Sciatic nerve (tissue), 2 donors: ENCODE measurements at places on chromosomes 5 and 9.

DNA sequence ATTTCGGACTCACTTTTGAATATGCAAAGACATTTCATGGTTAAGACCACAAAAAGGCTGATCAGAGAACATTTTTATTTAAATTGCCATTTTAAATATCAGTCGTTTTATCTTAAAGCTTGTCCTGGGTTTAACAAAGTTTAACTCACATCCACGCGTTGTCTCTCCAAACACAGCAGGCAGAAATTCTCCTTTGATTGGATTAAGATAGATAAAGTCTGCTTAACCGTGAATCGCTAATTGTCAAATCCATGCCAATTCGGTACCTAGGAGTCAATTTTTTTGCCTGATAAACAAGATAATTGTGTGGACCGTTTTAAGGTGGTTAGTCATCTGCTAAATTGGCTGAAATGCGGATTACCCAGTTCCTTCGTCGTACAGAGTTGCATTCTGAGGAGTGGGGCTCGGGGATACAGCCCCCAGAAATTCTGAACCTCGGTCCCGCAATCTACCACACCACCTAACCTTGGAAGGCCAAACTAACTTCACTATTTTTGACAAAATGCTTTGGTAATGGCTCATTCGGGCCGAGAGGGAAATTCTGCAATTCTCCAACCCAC is 665 bp upstream of the BTF3 start:
- DNase-seq = no peak

DNA sequence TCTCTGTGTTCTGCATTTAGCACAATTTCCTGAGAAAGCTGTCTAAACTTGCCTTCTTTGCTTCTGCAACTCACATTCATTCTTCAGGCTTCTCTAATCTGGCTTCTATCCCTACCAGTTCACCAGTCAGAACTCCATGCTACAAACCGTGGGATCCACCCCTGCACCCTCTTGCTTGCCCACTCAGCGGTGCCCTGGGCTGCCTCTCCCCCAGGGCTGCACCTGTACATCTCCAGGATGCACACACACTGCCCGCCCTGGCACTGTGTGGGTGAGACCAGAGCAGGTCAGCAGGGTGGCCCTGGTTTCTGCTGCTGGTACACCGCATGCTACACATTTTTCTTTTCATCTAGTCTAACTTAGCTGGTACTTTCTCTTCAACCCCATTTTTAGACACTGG is 127.1 kb downstream of the FANCC start:
- no peak for DNase-seq

DNA sequence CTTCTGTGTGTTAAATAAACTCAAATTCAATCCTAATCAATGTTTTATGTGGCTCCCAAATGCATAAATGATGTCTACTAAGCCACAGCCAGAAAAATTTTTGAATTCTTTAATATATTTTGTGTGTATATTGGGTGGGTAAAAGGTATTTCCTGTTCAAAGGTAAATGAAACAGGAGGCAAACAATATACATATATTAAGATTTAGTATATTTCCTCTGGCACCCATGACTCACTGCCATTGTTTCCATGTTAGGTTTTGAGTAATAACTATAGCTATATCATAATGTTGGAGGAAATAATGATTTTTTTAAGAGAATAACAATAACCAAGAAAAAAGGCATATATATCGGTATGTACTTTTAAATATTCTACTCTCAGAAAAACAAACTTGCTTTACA is 1071.9 kb upstream of the CDH10 start:
- DNase-seq = no peak

DNA sequence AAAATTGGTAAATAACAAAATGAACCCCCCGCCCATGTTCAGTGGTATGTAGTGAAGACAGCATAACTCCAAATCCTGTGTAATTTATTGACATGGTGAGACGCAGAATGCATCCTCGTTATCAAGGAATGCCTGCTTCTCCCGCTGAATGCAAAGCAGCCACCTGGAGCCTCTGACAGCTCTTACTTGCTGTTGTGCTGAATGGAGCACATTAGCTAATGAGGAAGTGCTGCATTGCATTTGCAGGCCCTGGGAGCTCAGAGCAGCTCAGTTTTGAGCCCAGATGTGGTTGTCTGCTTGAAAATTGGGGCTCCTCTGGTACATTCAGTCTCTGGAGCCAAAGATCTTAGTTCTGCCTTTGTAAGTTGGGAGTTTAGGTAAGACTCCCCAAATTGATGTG is 28.9 kb downstream of the PLAC8L1 start:
- no peak for DNase-seq

DNA sequence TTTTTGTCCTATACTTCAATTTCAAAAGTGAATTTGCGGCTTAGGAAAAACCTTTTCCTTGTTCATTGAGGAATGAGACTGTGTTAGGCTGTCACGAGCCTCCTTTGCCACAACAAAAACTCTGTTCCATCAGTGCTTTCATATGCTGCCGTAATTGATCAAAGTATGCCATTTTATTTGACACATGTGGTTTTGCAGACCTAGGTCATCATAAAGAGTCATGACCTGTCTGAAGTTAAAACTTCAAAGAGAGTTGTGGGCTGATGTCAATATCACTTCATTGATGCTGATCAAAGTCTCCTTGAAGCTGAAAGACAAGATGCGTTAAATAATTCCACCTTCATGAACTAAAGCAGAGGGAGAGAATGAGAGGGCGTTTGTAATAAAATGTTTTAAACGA is 55.5 kb downstream of the SYK start:
- DNase-seq = no peak

- DNase-seq = no peak
Measured at GRCh38 chr5:139739150-139739974, 56.2 kb upstream of the PSD2 start.

- DNase-seq = no peak
Measured at GRCh38 chr9:92151691-92152393, 36.6 kb upstream of the SPTLC1 start.

- no peak for DNase-seq
Measured at GRCh38 chr5:145768863-145769262, 66.3 kb downstream of the PRELID2 start.

DNA sequence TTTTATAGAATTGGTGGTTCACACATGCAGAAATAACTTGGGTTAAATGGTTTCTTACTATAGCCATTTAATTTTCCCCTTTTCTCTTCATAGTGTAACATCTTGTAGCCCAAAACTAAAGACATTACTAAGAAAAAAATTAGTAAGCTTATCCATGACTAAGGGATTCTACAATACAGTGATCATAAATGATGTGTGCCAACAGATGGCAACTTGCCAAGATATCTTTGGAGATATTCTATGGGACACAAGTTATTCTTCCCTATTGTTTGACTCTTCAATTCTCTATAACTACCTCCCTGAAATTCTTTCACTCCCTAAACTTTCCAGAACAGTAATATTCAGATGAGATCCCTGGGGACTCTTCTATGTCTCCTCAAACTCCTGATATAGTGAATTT is 580.6 kb downstream of the PTPRD start:
- no peak for DNase-seq

- no peak for DNase-seq
Measured at GRCh38 chr9:101977614-101978210, 239.3 kb upstream of the GRIN3A start.

DNA sequence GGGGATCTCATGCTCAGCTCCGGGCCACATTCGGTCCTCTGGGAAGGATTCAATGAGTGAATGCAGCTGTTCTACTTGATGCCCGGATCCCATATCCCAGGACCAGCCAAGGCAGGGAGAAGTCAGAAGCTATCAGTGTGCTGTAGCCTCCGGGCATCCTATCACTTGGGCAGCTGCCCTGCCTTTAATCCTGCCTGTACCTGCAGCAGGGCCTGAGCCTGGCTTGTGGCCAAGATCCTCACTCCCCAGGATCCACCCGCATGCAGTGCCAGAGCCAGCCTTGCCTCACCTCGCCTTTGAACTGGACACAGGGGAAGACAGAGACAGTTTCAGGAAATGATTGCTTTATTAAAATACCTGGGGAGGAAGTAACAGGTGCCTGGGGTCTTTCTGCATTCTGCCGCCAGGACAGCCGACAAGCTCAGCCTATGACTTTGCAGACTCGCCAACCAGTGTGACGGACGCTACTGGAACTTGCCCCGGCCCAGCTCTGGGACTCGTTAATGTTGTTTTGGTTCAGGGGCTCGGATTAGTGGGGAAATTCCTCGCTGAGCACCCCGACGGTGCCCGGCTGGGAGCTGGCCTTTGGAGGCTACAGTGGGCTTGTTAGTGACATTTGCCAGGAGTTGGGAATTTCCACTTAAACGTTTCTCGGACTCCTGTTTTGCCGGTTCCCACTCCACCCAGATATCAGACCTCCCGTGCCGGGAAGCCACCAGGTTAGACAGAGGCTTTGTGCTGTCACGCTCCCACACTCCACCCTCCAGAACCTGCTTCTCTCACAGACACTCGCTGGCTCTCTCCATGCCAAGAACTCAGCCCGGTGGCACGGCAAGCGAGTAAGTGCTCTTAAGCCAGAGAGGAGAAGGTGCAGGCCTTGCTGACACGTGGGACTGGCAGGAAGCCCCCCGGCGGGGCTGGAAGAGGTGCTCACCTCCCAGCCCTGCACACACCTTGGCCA is 721 bp downstream of the PTGES start:
- no peak for DNase-seq

GRCh38 chr5:112289465-112289864 is 129.6 kb downstream of the EPB41L4A start:
- no peak for DNase-seq

DNA sequence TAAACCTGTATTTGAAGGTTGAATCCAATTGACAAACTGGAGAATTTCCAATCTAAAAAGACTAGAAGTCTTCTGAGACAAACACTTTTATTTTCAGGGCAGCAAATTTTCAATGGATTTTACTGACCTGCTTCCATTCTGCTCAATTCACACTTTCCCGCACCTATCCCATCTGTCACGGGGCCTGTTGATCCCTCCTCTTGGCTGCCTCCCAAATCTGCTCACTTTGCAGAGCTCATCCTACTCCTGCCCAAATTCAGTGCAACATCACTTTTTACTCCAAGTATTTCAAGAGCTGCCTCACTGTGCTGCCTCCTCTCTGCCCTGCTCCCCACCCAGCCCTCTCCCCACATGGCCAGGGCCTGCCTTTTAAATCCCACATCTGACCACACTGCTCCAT is 35.1 kb downstream of the GOLM1 start:
- DNase-seq = no peak

GRCh38 chr5:170451747-170452365 is 52.0 kb upstream of the KCNIP1 start:
- DNase-seq = no peak

DNA sequence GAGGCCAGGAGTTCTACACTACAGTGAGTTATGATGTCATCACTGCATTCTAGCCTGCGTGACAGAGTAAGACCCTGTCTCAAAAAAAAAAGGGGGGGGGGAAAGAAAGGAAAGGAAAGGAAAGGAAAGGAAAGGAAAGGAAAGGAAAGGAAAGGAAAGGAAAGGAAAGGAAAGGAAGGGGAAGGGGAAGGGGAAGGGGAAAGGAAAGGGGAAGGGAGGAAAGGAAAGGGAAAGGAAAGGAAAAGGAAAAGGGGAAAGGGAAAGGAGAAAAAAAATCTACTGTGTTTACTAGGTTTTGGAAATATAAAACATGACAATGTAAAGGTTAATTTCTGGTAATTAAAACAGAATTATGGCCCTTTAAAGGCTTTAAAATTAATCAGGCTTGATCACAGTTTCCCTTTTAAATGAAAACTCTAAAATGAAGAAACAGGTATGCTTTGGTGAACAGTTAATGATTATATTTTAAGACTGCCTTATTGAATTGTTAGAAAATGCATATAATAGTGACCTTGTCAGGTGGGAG is 131.9 kb upstream of the POU5F2 start:
- no peak for DNase-seq

DNA sequence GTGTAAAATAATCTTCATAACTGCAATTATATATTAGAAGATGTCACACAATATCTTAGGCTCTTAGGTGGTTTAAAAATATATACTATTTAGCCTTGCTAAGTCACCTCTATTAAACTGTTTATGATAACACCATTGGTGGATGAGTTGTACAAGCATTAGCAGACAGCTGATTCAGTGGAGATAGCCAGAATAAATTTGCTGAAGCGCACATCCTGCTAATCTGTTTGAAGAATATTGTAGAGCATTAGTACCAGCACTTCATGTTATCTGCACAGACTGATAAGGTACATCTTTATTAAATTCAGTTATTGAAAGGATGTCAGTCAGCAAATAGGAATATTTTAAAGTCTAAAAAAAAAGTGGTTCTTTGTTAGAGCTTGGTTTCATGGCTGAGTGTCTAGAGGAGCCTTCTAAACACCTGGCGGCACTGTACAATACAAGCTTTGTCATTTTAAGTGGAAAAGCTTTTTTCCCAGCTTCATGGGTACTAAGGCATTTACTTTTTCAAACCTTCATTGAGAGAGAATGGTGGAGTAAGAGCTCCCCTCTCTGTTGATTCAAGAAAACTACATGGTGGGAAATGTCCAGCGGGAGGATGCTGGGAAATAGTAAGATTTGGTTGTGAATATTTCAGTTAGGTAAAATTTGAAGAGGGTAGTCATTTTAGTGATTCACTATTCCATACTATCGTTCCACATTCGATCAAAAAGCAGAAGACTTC is 275.1 kb downstream of the SLF1 start:
- DNase-seq = no peak

DNA sequence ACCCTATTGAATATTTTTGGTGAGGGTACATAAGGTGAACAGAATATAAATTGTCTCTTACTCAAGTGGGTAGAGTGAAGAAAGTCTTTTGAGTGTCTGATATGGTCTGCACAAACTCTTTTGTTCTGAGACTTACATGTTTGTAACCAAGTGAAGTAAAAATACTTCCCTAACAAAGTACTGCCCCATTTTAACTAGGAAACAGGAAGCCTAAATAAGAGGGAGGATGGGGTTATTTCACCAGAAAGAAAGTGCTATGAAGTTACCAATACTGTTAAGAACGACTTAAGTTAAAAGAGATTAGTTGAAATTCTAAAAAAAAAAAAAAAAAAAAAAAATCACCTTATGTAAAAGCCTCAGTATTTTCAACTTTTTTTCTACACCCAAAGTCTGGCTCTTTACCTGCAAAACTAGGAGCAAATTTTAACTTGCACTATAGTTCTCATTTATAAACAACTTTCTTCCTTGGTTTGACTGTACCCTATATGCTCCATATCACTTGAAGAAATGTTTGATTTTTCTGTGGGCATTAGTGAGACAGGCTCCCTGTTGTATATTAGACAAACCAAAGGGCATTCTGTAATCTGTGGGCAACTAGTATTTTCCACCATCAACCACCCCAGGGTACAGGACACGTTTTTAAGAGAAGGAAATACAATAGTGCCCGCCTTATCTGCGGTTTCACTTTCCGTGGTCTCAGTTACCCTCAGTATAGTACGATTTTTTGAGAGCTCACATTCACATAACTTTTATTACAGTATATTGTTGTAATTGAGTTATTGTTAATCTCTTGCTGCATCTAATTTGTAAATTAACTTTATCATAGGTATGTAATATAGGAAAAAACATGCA is 127.7 kb downstream of the NR3C1 start:
- DNase-seq = no peak

GRCh38 chr9:34499076-34499475 is 23.7 kb downstream of the ENHO start:
- DNase-seq = no peak

GRCh38 chr5:107831612-107832395 is 161.1 kb upstream of the EFNA5 start:
- no peak for DNase-seq
